ENCODE measurements at places on chromosomes 5 and 9.

DNA sequence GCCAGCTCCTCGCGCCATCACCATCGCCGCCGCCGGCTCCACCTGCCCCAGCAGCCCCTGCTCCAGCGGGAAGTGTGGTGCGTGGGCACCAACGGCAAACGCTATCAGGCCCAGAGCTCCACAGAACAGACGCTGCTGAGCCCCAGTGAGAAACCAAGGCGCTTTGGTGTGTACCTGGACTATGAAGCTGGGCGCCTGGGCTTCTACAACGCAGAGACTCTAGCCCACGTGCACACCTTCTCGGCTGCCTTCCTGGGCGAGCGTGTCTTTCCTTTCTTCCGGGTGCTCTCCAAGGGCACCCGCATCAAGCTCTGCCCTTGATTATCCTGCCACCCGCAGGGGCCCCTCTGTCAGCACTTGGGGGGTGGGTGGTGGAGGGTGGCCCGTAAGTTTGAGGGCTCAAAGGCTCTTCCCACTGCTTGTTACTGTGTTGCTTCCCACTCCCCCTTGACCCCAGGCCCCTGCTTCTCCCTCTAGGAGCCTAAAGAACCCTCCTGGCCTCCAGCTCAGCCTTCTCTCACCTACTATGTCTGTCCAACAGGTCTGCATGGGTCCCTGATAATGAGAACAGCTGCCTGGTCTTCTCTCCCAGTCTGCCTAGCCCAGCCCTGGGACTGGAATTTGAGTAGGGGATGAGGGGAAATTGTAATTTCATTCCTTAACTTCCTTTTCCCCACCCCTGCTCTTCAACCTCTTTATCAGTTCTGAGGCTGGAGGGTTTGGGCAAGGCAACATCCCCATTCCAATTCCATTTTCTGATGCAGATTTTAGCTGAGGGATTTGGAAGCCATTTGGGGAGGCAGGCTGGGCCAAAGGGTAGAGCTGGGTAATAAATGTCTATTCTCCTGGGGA, 9.0 kb downstream of the RACK1 start:
- H3K36me3 ChIP-seq = peaks cover 91% of the 10 kb centered on the region
- H3K4me1 ChIP-seq = no peaks in the 10 kb centered on the region
- no peak overlapping the region for H3K4me3 ChIP-seq
- DNase-seq = no peak
- no peak overlapping the region for H3K27ac ChIP-seq
- no peaks in the 10 kb centered on the region for H3K27me3 ChIP-seq

DNA sequence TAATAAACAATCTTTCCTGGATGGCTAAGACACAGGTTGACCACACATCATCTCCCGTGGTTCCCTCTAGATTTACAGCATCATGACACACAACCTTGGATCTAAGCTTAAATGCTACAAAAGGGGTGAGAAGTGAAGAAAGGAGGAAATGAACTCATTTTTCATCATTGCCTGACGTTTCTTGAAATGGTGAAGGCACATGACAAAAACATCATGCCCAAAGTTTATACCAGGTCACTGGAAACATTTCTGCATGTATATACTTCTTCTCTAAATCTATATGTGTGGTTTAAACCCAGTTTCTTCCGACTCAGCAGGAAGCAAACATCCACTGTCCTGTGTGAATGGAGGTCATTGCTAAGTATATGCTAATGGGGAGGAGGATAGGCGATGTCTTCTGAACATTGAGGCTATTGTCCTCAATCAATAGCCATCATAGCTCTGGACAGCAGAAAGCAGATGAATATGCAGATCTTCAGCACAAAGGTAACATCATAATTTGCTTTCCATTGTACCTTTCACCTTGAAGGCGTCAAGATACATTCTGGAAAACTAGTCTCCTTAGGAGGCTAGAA, 137.4 kb downstream of the MED27 start:
- H3K27ac ChIP-seq = no peak overlapping the region
- H3K4me3 ChIP-seq = no peak overlapping the region
- peaks cover 3% of the 10 kb centered on the region for H3K4me1 ChIP-seq
- no peak for DNase-seq
- H3K36me3 ChIP-seq = peaks cover 15% of the 10 kb centered on the region

DNA sequence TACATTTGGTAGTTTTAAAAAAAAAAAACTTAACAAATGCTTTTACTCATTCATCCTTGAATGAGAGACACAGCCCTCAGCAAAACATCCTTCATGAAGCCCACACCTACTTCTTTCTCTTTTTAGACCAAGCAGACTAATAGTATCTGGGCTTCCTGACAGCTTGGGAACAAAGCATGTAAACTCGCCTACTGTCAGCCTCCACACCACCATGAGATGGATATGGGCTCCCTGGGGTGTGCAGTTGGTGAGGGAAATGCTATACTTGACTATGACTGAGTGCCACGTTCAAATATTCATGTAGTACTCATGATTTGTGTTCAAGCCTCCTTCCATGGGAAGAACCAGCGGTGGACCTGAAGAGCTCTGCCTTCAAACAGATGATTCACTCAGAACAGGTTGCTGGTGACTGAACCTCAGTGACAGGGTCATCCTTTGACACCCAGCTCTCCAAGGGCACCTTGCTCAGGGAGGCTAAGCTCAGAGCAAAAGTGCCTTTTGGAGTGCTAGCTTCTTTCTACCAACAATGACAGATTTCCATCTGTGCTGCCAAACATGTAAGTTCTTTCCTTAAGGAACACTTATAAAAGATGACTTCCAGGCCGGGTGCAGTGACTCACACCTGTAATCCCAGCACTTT, 36.8 kb downstream of the SLC22A5 start:
- H3K4me1 ChIP-seq = peaks cover 20% of the 10 kb centered on the region
- H3K27ac ChIP-seq = no peak overlapping the region
- H3K27me3 ChIP-seq = no peaks in the 10 kb centered on the region
- no peak overlapping the region for H3K4me3 ChIP-seq
- DNase-seq = no peak

- H3K4me3 ChIP-seq = no peak overlapping the region
- no peak for DNase-seq
- no peaks in the 10 kb centered on the region for H3K36me3 ChIP-seq
- H3K27me3 ChIP-seq = no peaks in the 10 kb centered on the region
- no peak overlapping the region for H3K27ac ChIP-seq
- H3K4me1 ChIP-seq = no peaks in the 10 kb centered on the region
Observed at GRCh38 chr9:108525186-108525585, 330.6 kb downstream of the ACTL7B start.

DNA sequence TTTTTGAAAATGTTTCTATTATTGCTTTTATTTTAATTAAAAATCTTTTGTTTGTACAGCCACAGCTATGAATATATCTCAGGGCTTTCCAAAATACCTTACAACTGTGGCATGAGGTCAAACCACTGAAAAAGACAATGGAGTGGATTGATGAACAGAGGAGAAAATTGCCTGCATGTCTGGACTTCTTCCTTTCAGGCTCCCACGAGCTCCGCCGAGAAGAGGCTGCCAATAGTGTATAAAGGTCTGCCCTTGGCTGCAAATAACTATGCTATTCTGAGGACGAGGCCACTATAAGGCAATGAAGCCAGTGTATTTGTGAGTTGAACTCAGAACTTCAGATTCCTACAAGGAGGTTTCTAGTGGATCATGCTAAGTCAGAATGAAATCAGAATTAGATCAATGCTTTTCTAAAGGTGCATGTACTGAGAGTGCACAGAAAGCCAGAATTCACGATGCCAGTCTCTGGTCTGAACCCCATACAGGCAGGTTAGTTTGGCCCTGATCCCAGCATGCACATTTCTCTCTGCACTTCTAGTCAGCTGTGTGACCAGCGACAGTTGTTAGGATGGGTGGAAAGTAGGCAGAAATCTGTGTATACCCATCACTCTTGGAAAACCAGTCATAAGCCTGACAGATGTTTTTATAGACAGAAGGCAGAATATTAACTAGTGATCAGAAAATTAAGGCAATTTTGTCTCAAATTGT, 42.7 kb upstream of the PLPP1 start:
- no peak for DNase-seq
- peak overlapping the region; percentile 68 for H3K27ac ChIP-seq
- no peaks in the 10 kb centered on the region for H3K27me3 ChIP-seq

DNA sequence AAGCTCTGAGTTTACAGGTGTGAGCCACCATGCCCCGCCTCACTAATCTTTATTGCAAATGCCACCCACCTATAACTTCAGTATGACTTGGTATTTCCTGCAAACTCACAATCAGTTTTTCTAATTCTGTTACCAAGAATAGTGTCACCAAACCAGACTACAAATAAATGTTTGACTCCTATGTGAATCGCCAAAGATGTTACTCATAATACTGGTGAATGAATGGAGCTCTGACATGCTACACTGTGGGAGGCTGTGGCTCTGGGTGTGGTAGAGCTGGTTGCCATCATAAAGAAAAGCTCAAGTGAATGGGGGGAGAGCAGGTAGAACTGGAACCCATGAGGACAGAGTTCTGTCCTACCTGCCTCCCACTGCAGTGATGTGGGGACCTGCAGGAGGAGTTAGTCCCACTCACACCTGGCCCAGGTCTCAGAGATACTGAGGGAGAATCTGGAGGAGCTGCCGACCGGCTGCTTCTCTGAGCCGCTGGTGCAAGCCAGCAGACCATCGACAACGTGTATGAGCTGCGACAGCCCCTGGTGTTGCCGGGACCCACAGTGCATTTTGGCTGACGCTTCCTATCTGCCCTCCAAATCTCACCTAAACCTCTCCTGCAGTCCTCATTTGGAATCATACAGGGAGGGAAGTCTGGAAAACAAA, 95.7 kb downstream of the ENTREP1 start:
- DNase-seq = no peak
- H3K27ac ChIP-seq = no peak overlapping the region
- H3K4me3 ChIP-seq = no peak overlapping the region
- H3K27me3 ChIP-seq = no peaks in the 10 kb centered on the region

GRCh38 chr5:154345255-154345952, 100.4 kb upstream of the SAP30L start:
- no peak overlapping the region for H3K27ac ChIP-seq
- H3K27me3 ChIP-seq = no peaks in the 10 kb centered on the region
- DNase-seq = no peak
- H3K36me3 ChIP-seq = no peaks in the 10 kb centered on the region
- no peak overlapping the region for H3K4me3 ChIP-seq
- H3K4me1 ChIP-seq = no peaks in the 10 kb centered on the region

GRCh38 chr5:154394307-154394706, 51.5 kb upstream of the SAP30L start:
- no peak overlapping the region for H3K4me3 ChIP-seq
- H3K4me1 ChIP-seq = peaks cover 3% of the 10 kb centered on the region
- DNase-seq = no peak
- no peak overlapping the region for H3K27ac ChIP-seq
- no peaks in the 10 kb centered on the region for H3K27me3 ChIP-seq

GRCh38 chr5:174148721-174149120, 103.2 kb downstream of the NSG2 start:
- DNase-seq = no peak
- H3K27ac ChIP-seq = no peak overlapping the region
- no peaks in the 10 kb centered on the region for H3K36me3 ChIP-seq
- peaks cover 12% of the 10 kb centered on the region for H3K27me3 ChIP-seq
- no peak overlapping the region for H3K4me3 ChIP-seq

DNA sequence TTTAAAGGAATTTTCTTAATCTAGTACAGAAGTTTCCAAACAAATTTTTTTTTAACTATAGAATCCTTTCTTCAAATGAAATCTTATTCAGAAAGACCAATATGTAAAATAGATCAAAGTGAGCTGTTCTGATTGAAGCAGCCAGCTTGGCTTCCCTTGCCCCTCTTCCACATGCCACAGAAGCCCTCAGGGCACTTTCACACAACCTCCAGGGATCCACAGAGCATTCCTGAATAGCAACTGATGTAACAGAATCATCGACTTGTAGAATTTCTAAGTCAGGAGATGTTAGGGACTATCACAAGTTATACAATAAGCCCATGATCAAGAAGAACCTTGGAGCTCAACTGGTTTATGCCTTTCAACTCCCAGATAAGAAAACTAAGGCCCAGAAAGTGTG, 427.8 kb upstream of the C9orf72 start:
- no peaks in the 10 kb centered on the region for H3K36me3 ChIP-seq
- H3K27me3 ChIP-seq = no peaks in the 10 kb centered on the region
- no peak overlapping the region for H3K4me3 ChIP-seq
- H3K27ac ChIP-seq = no peak overlapping the region
- H3K4me1 ChIP-seq = no peaks in the 10 kb centered on the region

GRCh38 chr5:112830378-112830777, 30.7 kb upstream of the SRP19 start:
- no peaks in the 10 kb centered on the region for H3K4me1 ChIP-seq
- peaks cover 47% of the 10 kb centered on the region for H3K36me3 ChIP-seq
- no peak for DNase-seq
- H3K27ac ChIP-seq = no peak overlapping the region
- no peaks in the 10 kb centered on the region for H3K27me3 ChIP-seq
- no peak overlapping the region for H3K4me3 ChIP-seq

Measured in suprapubic skin (tissue), 4 donors.